Activated effector memory CD4-positive, alpha-beta T cell treated with anti-CD3 and anti-CD28 coated beads, Interleukin-2, amount 50 U/mL, for 16 hours (primary cell): ENCODE measurements at places on chromosomes 5 and 9.
A peak's percentile ranks its signal among the peaks of the same experiment; 100 is the strongest.

DNA sequence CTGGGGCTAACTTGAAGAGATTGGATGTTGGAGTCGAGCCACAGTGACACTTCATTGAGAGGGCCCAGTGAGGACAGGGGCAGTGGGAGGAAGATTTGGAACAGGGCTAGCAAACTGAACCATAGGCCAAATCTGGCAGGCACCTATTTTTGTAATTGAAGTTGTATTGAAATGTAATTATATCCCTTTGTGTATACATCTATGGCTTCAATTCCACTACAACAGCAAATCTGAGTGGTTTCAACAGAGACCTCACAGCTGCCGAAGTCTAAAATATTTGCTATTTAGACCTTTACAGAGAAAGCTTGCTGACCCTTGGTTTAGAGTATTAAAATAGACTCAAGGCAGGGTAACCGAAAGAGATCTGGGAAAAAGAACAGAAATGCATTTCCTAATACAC lies 4.7 kb upstream of the TNFSF8 start:
- no peak for DNase-seq

DNA sequence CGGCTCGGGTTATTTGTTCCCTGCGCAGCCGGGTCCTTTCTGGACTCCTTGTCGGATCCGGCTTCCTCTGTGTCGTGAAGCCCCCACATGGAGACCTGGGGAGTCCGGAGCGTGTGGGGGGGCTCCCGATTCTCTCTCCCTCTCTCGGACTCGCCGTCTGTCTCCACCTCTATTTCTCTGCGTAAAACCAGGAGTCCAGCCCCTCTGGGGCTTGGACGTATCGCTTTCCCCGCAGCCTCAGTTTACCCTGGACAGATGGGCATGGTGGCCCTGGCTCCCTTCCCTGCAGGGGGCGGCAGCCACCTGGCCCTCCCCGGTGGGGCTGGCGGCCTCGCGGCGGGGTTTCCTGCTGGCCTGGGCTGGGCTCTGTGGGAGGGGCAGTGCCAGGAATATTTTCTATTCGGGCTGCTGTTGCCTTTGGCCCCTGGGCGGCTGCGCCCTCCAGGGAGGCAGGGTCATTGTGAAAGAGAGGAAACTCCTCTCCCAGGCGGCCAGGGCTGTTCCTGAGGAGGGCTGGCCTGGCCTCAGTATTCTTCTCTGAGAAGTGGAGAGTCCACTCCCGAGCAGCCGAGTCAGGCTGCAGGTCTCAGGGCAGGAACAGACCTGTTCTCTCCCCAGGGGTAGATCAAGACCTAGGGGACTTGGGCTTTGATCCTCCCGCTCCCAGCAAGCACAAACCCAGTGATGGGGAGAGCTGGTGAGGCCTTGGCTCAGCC lies 665 bp downstream of the ASS1 start:
- no peak for DNase-seq

DNA sequence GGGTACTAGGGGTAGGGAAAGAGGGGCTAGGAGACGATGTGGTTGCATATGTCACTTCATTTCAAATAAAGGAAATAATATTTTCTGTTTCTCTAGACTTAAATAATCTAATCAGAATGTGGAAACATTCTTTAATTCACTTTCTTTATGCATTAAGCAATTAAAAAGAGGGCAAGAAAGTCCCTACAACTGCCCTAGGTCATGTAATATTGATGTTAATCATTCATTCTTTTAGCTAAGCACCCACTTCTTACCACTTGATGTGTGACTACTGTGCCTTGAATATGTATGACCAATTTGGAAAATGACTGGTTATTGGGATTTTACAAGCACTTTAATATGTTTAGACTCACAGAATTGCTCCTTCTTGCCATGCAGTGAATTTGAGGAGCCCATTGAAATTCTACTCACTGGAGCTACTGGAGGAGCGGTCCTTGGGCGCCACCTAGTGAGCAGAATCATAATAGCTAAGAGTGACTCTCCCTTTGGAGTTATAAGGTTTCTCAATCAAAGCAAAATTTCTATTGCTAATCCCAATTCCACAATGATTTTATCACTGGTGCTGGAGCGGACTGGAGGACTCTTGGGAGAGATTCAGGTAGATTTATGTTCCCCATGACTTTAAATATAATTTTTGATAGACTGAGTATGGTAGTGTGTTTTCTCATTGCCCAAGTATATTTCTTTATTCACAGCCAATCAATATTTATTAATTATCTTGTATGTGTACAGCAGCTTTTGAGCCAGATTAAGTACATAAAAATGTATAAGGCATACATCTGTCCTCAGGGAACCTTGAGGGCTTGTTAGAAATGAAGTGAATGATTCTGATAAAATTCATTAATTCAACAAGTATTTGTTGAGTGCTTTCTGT lies 225.1 kb downstream of the ADGRV1 start:
- peak; percentile 83 for DNase-seq

GRCh38 chr5:136036293-136036911 lies 7.6 kb downstream of the TGFBI start:
- DNase-seq: no peak

- no peak for DNase-seq
Measured at GRCh38 chr9:137417161-137418021, 5.6 kb downstream of the EXD3 start.

- no peak for DNase-seq
Measured at GRCh38 chr5:148991566-148991965, 71.3 kb downstream of the SH3TC2 start.

DNA sequence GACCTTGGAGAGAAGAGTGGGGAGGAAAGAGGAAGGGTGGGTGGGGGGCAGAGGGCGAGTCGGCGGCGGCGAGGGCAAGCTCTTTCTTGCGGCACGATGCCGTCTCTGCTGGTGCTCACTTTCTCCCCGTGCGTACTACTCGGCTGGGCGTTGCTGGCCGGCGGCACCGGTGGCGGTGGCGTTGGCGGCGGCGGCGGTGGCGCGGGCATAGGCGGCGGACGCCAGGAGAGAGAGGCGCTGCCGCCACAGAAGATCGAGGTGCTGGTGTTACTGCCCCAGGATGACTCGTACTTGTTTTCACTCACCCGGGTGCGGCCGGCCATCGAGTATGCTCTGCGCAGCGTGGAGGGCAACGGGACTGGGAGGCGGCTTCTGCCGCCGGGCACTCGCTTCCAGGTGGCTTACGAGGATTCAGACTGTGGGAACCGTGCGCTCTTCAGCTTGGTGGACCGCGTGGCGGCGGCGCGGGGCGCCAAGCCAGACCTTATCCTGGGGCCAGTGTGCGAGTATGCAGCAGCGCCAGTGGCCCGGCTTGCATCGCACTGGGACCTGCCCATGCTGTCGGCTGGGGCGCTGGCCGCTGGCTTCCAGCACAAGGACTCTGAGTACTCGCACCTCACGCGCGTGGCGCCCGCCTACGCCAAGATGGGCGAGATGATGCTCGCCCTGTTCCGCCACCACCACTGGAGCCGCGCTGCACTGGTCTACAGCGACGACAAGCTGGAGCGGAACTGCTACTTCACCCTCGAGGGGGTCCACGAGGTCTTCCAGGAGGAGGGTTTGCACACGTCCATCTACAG lies 760 bp downstream of the NPR3 start:
- DNase-seq: no peak

GRCh38 chr5:93273176-93273575 lies 307.8 kb downstream of the NR2F1-AS1 start:
- DNase-seq: no peak

GRCh38 chr5:111394586-111394985 lies 117.7 kb downstream of the STARD4 start:
- no peak for DNase-seq

- DNase-seq: no peak
Measured at GRCh38 chr5:81245871-81246235, 12.7 kb downstream of the CKMT2 start.

DNA sequence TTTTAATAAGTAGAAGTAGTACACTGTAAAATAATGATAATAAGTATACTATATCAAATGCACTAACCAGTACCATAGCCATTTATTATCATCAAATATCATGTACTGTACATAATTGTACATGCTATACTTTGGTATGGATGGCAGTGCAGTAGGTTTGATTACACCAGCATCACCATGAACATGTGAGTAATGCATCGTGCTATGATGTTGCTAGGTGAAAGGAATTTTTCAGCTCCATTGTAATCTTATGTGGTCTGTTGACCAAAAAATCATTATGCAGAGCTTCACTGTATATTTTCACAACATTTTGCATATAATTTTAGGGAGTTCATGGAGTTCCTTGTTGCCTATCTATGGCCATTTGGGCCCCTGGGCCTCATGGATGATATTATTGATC lies 72.2 kb upstream of the HMHB1 start:
- no peak for DNase-seq

GRCh38 chr9:124663046-124663961 lies 107.8 kb downstream of the NR6A1 start:
- no peak for DNase-seq

DNA sequence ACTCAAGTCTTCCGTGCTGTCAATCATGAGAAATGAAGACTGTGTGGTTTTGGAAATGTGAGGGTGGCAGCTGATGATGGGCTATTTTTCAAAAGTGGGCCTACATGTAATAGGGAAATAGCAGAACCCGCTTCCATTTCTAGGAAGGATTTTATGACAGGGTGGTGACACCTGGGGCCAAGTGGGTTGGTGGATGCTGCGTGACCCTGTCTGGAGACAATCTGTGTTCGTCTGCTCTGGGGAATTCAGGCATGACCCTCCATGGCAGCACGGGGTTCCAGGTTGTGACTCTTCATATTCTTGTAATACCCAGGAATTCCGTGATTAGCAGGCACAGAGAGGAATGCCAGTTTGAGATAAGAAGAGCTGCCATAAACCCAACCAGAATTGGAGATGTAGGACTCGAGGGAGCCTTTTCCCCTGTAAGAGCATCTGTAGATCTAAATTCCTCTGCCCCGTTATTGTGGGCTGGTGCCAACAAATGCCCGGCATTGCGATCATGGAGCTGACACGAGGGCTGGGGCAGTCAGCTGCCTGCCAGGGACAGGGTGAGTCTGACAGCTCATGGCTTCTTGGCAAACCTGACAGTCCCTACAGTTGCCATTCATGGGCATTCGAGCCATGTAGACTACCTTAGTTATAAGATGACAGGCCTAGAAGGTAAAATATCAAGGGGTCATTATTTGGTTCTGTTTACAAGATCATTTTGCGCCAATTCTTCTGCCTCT lies 279.7 kb downstream of the GADD45G start:
- DNase-seq: peak; percentile 22
